ENCODE measurements at places on chromosomes 12 and 14.

- DNase-seq = no peak
These were observed 650 bp upstream of the PTGER2 start for GRCh38 chr14:52313462-52313861.

GRCh38 chr12:65611396-65611795, 212.9 kb upstream of the HMGA2 start:
- DNase-seq = no peak

- DNase-seq = no peak
These were observed 34.9 kb downstream of the ETV6 start for GRCh38 chr12:11684393-11684792.

- peak; percentile 53 for DNase-seq
These were observed 76.0 kb downstream of the VCPKMT start for GRCh38 chr14:50040401-50040775.

DNA sequence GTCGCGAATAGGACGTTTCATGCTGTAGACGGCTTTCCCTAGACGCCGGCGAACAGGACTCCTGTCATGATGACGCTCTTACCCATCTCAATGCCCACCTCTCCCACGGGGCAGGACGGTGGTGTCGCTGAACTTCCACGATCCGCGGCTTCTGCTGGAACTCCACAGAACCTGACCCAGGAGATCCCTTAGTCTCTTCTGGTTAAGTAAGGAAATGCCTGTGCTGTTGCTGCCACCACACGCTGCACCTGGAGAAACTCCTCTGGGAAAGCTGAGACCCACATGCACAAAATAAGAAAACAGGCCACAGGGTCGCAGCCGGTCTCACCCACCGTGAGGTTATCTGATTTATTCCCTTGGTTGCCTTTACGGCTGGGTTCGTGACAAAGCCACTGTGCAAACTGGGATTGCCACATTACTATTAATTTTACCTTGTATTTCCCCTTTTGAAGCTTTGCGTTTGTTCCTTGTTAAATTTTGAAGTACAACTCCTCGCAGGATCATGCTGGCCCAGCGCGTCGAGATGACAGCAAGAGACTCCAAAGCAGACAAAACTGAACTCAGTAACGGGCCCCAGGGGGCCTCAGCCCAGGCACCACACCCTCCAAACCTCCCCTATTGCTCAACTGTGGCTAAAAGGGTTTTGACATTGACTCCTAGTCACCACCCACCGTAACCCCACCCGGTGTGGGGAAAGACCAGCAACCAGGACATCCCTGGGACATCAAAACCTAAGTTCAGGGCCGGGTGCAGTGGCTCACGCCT, 9.2 kb upstream of the MMP17 start:
- no peak for DNase-seq

GRCh38 chr12:47744778-47745436, 13.8 kb downstream of the RAPGEF3 start:
- no peak for DNase-seq

DNA sequence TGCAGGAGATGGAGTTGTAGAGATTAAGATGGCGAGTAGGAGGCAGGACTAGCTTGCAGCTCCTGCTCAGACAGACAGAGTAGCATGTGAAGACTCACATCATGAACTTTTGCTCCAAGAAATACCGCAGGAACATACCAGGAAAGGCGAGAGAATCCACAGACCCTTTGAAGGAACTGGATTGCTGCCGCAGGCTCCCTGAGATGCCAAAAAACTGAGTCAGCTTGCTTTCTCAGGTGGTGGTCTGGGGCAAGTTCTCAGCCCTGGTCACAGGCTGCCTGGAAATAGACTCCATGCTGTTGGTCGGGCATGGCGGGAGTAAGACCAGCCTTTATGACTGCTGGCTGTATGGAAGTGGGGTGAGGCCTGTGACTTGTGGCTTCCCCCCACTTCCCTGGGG, 163.6 kb upstream of the NAV3 start:
- DNase-seq = no peak

DNA sequence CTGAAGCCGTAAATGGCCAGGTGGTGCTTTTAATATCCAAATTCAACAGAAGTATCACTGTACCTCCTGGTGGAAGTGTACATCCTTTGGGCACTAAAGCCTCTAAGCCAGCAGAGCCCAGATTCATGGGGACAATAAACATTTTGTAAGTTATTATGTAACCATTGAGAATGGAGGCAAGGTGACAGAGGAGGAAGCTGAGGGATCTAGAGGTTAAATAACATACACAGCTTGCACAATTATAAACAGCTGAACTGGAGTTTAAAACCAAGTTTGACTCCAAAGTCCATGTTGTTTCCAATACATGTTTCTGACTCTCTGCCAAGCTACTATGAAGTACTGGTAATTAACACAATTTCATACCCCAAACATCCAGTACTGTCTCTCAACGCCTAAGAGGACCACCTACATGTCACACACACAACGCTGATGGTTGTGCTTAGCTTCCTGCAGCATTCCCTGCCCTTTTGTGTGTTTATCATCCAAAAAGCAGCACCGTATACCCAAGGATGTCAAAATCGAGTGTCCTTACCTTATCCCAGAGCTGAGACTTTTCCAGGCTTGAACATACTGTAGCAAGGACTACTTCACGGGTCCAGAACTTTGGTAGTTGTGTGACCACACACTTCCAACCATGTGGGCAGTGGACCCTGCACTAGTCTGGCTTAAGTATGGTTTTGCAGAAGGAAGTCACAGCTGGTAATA, 41.3 kb downstream of the EGLN3 start:
- no peak for DNase-seq

DNA sequence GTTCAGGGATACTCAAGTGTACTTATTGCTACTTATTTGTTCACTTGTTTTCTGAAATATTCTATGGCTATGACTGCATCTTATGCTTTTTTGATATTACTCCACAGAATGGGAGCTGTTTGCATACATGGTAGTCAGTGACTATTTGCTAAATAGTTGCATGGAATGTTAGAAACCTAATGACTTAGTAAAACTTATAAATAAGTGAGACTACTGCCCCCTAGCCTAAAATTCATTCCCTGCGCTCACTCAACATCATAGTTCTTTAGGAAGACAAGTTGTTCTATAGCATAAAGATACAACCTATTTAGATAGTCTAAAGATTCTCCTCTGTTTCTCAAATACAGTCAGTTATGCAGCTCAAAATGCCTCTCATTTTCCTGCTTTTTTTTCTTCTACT, 305.5 kb downstream of the CEP128 start:
- no peak for DNase-seq

DNA sequence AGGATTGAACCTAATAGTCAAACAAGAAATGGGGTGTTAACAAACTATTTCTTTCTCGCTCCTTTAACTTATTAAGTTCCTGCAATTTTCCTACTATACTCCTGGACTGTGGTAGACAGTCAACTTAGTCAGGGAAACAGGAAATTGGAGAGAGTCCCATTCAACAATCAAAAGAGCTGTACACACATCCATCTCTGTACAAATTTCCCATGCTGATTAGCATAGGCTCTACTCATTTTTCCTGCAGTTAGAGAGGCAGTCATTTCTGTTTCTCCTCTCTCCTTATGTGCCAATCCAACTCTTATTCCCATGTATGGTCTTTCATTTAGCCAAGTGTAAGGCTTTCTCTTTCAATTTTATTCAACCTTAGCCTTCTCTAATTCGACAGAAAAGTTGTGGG, 1168.5 kb upstream of the FLRT2 start:
- no peak for DNase-seq

GRCh38 chr12:130573235-130573634, 142.9 kb downstream of the RIMBP2 start:
- no peak for DNase-seq

DNA sequence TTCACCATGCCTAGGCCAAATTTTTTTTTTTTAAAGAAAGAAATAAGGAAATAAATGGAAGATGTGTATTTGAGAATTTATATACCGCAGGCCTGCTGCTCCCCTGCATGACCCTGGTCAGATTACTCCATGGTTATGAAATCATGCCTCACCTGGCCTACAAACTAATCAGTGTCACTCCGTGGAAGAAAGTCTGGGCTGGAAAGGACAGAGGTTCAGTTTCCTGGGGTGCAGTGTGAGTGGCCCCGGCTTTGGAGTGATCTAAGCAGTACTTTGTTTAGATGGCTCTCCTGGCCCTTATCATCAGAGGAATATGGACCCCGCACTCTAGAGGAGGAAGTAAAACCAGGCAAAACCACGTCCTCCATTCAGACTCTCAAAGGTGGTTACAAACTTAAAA, 9.6 kb downstream of the APOBEC1 start:
- no peak for DNase-seq

GRCh38 chr12:87152841-87153528, 876.2 kb downstream of the C12orf50 start:
- no peak for DNase-seq

GRCh38 chr12:58314610-58315009, 373.2 kb downstream of the ATP23 start:
- no peak for DNase-seq

DNA sequence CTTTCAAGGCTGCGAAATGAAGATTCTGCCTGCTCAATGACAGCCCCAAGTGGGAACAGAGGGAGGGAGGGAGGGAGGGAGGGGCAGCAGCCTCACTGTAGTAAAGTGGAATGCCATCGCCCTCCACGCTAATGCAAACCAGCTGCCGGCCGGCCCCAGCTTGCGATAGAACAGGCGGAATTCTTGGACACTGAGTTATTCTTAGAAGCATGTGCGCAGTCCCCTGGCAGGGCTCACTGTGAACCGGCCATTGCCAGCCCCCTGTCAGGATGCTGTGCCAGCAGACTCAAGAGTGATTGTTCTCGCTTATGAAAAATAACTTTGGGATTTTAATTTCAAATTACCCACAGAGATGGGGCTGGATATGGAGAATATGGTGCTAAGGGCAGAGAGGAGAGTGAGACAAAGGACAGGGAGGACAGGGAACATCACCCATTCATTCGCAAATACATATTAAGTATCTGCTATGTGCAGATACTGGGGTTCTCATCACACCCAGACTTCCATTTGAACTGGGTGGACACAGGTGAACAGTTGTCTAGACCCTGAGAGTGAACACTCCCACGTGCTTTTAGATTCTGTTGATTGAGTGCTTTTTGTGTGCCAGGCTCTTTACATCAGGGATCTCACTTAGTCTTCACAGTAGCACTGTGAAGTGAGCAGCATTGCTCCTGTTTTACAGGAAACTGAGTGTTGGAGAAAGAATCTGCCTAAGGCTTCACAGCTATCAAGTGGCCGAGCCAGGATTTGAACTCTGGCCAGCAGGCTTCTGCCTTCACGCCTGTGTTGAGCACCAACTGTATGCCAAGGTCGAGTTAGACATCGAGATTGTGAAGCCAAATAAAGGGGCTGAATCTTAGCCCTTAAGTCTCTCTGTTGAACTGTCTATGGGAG, 192.9 kb downstream of the C12orf75 start:
- DNase-seq = no peak

- DNase-seq = no peak
These were observed 142.0 kb downstream of the PLXNC1 start for GRCh38 chr12:94290353-94290752.

GRCh38 chr12:41564816-41565215, 376.7 kb downstream of the PDZRN4 start:
- DNase-seq = no peak

DNA sequence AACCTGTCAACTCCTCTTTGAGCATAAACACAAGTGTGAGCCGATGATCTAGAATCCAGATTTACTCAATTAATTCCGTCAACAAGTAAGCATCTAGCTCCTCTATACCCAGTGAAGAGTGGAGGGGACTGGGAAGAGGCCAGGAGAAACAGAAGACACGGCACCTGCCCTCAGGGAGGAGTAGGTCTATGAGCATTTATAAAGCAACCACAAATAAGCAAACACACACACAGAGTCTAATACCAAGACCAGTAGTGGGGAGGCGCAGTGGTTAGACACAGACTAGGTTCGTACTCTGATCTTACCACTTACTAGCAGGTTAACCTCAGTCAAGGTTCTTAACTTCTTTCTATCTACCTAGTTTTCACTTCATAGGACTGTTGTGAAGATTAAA, 5.9 kb upstream of the FOXN3 start:
- no peak for DNase-seq

DNA sequence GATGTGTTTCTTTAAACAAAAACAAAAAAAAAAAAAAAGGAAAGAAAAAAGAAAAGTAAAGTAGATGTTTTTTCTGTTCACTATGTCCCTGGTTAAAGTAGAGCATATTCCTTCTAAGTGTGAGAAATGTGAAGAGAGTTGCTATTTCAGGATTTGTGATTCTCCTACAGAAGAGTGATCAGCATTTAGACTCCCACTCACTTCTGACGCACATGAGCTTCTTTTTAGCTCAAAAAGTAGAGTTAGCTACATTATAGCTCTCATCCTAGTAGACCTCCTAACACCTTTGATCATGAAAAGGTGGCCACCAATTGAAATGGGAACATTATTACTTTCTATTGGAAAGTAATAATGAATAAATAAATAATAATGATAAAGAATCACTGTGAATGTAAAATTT, 368.2 kb downstream of the NAV3 start:
- no peak for DNase-seq

DNA sequence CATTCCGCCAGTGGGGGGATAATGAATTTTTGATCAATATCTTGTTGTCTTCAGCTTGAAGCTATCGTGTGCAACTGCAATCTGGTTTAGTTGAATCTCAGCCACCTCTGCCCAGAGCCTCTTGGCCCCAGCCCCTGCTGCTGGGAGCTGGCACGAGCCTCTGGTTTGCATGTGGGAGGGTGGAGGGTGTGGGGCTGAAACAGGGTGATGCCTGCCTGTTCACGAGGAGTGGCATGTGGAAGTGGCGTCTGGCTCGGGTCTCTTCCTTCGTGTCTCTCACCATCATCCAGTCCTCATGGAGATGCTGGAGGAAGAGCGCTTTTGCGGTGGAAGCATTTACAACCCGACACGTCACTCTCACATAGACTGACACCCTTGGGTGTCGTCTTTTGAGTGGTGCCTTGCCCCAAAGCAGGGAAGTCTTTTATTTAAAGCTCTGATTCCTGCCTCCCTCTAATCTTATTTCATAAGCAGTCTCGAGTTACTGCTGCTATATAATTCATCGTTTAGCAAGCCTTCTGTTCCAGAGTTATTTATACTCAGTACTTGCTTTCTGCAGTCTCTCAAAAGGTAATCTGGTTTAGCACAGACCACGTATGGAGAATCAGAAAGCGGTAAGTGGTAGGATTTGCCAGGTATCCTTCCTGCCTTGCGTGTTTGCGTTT, 64.5 kb downstream of the AACS start:
- DNase-seq = no peak

DNA sequence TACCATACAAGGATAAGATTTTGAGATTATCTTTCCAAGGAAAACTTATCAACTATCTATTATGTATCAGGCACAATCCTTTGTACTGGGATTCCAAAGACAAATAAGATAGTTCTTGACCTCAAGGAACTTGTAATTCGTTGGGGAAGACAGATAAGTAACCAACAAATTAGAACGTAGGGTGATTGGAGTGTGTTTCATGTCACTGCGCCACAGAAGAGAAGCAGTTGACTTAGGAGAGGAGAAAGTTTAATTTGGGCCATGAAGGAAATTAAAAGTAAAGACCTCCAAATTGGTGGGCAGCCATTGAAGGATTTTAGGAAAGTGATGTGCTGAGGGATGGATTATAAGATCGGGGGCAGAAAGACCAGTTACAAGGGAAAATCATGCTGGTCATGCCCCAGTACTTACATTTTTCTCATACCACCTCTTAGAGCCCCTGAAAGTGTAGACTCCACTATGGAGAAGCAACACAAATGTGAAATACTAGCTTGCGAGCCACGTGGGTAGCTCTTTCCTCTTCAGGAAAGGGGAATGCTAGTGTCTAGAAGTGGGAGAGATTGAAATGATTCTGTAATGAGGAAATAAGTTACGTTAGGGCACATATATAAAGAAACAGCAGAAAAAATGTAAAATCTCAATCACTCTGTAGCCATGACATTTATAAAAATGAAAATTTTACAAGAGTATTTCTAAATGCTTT, 148.7 kb downstream of the ETV6 start:
- no peak for DNase-seq

- DNase-seq = peak; percentile 38
These were observed 1.5 kb downstream of the PRKCH start for GRCh38 chr14:61322799-61323290.
